RCC 7860 (cell line): ENCODE measurements at places on chromosomes 16 and 17.

DNA sequence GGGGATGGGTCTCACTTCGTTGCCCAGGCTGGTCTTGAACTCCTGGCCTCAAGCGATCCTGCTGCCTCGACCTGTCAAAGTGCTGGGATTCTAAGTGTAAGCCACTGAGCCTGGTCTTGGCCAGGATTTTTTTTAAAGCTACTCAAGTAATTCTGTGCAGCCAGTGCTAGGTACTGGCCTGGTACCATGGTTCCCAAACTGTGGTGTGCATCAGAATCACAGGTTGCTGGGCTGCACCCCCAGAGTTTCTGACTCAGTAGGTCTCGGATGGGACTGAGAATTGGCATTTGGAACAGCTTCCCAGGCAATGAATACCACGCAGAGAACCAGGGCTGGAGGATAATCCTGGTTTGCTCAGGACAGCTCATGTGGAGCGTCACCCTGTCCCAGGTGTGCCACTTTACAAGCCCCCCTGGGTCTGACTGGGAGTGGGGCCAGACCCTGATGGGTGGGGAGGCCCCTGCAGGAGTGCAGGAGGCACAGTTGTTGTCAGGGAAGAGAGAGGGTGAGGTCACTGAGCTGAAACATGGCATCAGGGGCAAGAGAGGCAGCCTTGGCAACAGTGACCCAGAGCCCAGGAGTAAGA, 10.7 kb upstream of the MRPS23 start:
- peak; percentile 39 for DNase-seq

DNA sequence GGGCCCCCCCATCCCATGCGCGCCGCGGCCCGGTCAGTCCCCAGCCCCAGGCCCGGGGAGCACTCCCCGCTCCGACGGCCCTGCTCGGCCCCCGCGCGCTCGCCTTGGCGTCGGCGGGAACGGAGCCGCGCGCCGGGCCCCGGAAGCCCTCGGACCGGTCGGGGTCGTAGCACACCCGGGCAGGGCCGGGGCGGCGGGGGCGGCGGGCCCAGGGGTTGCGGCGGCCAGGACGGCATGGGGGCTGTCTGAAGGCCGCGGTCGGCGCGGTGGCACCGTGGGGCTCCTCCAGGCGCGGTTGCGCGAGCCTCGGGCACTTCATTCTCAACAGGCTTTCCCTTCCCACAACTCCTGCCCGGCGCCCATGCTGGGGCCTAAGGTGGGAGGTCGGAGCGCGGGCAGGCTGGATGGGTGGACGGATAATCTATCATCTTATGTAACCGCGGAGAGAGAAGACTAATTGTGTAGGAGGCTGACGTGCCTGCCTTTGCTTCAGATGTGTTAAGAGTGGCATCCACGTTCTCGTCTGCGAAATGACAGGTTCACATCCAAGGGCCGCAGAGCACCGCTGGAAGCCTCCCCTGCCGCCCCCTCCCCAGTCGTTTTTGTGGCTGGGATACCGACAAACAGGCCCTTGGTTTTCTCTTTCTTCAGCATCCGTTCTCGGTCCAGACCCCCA, 708 bp downstream of the BAIAP2 start:
- DNase-seq: no peak

- no peak for DNase-seq
Observed at GRCh38 chr17:13031718-13032350, 14.0 kb upstream of the ELAC2 start.

DNA sequence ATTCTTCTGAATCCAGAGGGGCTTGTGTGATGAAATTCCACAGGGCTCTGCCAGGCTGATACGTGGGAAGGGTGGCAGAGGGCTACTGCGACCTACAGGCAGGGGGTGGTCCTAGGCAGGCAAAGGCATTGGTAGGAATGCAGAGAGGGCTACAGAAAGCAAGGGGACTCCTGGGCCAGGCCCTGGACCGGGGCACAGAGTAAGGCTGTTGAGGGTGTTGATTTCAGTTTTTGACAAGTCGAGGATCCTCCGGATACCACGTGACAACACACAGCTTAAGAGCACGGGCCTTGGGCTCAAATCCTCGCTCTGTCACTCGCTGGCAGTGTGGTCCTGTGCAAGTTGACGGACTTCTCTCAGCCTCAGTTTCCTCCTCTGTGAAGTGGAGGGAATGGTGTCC, 19.1 kb upstream of the DOC2B start:
- DNase-seq: no peak

GRCh38 chr16:72921620-72922019, 126.3 kb downstream of the ZFHX3 start:
- DNase-seq: no peak

GRCh38 chr16:52963212-52963854, 89.4 kb downstream of the CHD9NB start:
- no peak for DNase-seq

DNA sequence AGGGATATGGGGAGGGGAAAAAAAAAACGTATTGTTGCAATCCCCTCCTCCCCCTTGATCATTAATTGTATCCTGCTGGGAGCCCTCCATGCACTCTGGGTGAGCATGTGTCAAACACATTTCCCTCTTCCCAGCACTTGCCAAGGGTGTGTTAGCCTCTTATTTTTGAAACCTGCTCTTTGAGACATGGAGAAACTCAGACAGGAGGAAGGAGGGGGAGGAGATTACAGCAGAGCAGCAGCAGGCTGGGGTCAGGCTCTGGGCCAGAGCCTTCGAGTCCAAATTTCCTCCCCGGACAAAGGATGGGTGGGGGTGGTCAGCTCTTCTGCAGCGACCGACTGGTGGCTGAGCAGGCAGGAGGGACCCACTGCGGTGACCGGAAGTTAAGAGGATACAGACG, 64.7 kb downstream of the SOX9 start:
- DNase-seq: no peak

- DNase-seq: no peak
Observed at GRCh38 chr16:20675488-20676267, 21.8 kb downstream of the ACSM1 start.

DNA sequence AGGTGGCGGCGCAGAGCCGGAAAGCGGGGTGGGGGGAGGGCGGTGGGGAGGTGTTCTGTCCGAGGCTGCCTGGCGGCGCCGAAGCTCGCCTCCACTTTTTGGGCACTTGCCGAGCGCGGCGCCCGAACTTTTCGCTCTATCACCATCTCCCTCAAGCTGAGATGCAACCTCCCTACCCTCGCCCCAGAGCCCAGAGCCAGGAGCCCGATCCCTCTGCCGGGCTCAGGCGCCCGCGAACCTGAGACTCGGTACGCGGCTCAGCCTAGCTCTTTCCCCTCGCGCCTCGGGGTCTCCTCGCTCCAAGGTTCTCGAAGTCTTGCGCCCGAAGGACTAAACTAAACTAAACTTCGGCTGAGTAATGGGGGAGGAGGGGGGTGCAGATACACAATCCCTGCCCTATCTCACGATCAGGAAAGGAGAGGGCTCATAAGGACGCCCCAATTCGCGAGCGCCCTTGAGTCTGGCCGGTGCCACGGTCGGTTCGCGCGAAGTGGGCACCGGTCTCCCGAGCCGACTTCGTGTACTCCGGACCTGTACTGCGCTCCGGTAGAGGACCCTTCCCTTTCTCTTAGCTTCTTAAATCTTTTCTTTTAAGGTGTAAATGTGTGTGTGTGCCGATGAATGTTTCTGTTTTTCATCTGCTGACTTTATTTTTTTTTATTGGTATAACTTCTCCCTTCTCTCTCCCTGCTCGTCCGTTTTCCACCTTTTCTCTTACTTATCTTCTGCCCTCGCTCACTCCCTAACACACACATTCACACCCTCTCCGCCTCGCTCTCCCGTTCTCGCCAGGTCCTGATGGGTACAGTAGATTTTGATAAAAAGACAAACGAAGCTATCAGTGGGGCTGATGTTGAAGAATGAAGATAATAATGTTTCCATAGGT, 1.9 kb upstream of the SALL1 start:
- no peak for DNase-seq

- no peak for DNase-seq
Observed at GRCh38 chr16:48452991-48453760, 68.0 kb upstream of the SIAH1 start.

GRCh38 chr17:74485841-74486240, 19.4 kb downstream of the CD300A start:
- no peak for DNase-seq

DNA sequence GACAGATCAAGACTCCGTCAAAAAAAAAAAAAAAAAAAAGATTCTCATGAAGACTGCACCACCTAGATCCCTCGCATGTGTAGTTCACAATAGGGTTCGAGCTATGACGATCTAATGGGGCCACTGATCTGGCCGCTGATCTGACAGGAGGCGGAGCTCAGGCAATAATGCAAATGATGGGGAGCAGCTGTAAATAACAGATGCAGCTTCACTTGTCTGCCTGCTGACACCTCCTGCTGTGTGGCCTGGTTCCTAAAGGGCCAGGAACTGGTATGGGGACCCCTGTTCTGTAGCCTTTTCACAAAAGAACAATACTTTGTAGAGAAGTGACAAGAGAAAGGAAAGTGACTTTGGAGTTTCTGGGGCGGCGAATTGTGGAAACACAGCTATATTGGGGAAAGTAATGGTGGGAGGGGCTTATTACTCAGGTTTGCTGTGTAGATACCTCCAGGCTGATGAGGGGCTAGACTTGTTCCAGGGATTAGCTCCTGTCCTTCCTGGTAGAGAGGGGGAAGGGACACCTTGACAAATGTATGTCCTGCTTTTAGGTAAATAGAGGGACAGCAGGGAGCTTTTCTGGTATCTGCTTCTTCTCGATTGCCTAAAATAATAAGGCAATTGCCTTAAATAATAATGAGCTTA, 57.1 kb downstream of the HAPSTR1 start:
- DNase-seq: no peak

DNA sequence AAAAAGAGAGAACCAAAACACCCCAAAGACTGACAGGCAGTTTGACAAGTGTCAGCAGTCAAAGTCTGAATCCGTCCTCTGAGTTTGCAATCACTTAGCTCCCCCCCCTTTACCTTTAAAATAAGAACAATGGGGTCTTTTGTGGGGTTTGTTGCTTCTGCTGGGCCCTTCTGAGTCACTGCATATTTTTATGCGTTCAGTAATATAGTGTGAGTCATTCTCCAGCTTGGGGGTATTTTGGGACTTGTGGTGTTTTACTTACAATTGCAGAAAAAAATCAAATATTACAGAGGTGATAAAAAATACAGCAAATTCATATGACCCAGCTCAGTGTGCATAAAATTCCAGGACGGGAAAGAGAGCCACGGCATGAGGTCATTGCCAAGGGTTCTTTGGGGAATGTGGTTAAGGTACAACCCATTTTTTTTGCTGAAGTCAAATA, 120.1 kb downstream of the CYLD start:
- peak; percentile 26 for DNase-seq

GRCh38 chr17:64120159-64120810, 9.7 kb downstream of the ERN1 start:
- DNase-seq: no peak

GRCh38 chr17:47240806-47241205, 12.8 kb upstream of the ITGB3 start:
- DNase-seq: no peak

DNA sequence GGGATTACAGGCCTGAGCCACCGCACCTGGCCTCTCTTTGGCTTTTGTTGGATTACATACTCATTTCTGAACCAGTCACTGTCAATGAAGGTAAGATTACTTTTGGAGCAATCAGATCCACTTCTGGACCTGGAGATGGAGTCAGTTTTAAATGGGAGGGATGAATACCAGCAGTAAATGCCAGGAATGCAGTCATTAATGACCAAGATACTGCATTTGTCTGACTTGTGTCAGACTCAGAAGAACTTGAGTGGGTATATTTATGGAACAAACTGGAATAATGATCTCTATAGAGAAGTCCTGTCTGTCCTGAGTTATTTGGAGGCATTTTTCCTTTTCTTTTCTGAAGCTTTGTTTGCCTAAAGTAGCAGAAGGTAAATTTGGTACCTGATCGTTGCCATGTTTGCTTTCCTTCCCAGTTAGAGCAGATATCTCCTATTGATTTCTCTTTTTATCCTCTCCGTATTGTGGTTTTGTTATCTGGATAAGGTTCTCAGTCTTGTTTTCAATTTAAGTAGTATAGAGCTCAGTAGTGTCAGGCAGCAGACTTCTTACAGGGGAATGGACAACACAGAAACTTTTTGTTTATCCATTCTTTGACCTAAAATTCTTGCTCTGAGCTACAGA, 10.7 kb downstream of the NLK start:
- DNase-seq: no peak

- no peak for DNase-seq
Observed at GRCh38 chr16:12498077-12498476, 305.6 kb downstream of the CPPED1 start.

- peak; percentile 51 for DNase-seq
Observed at GRCh38 chr17:75130632-75131277, 787 bp downstream of the NT5C start.

DNA sequence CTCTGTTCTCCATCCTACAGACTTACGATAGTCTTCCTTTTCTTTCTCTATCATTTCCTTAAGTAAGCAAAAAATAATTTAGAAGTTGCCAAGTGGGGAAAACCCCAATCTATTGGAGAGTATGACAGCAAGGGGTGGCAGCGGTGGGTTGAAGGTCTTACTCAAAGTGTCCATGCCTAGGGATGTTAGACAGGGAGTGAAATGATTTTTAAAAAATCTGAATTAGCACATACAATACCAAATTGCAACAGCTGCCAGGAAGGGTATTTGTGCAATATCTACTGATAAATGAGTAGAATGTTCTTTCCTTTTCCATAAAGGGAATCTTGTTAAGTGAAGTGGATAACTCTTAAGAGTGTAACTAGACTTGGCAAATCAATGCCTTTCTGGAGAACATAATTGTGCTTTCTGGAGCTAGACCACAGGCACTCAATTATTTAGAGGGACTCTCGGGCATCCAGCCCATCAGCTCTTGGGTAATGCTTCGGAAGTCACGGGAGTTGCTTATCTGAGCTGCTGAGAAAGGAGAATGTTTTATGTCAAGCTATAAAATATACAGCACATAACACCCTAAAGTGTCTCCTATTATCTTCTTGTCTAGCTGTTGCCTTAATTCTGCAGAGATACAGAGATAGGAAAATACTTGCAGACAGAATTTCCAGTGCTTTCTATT, 151.5 kb downstream of the KCNJ2 start:
- no peak for DNase-seq

- DNase-seq: no peak
Observed at GRCh38 chr16:51236583-51236982, 85.5 kb upstream of the SALL1 start.

DNA sequence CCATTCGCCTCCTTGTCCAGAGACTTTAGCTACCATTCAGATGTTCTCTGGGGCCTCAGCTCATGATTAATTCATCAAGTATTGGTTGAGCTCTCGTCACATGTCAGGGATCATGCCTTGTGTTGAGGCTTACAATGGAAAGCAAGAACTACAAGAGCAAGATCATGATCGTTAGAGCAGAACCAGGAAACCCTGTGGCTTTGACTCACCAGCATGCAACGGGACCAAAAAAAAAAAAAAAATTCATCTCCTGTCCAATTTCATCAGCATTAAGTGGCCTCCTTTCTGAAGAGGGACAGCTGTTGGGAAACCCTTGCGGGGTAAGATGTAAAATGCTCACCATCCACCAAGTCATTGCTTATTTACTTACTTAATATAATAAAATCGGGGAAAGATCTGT, 12.1 kb upstream of the USP10 start:
- peak; percentile 94 for DNase-seq

GRCh38 chr17:81063106-81064093, 28.4 kb downstream of the BAIAP2 start:
- DNase-seq: no peak

GRCh38 chr16:56870276-56870888, 5.4 kb downstream of the SLC12A3 start:
- no peak for DNase-seq

- DNase-seq: peak; percentile 74
Observed at GRCh38 chr16:11994143-11995119, 17.9 kb downstream of the SNX29 start.

- no peak for DNase-seq
Observed at GRCh38 chr16:89194340-89195311, 5.7 kb downstream of the SLC22A31 start.

GRCh38 chr17:74241431-74241830, 28.1 kb downstream of the TTYH2 start:
- no peak for DNase-seq
